ENCODE measurements at places on chromosomes 2 and 18.

DNA sequence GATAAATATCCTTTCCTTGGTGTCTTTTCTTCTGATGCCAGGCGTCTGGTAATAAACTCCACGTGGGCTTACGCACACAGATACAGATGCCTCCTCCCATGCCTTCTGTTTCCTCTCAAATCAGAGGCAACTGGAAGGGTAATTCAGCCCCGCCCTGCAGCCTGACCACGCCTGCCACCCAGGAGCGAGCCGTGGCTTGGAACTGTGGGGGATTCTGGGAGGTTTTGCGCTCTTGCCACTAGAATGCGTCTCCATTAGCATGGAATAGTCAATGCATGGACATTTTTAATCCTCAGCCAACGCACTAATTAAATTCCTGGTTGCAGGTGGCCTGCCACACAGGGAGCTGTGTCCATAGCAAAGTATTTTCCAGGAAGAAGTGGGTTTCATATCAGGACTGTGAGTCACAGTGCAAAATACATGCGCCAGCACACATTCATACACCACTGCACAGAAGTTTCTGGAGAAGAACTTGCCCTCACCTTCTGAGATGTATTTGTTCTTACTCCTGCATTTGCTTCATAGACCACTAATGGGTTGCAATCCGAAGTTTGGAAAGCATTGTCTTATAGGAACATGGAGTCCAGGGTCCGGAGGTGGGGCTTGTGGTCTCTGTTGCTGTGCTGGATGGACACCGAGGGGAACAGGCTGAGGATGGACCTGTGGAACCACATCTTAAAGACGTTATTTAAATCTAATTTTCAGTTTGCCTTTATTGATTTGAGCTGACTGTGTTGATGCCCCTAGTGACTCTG, 151.4 kb downstream of the LDLRAD4 start:
- DNase-seq = no peak

DNA sequence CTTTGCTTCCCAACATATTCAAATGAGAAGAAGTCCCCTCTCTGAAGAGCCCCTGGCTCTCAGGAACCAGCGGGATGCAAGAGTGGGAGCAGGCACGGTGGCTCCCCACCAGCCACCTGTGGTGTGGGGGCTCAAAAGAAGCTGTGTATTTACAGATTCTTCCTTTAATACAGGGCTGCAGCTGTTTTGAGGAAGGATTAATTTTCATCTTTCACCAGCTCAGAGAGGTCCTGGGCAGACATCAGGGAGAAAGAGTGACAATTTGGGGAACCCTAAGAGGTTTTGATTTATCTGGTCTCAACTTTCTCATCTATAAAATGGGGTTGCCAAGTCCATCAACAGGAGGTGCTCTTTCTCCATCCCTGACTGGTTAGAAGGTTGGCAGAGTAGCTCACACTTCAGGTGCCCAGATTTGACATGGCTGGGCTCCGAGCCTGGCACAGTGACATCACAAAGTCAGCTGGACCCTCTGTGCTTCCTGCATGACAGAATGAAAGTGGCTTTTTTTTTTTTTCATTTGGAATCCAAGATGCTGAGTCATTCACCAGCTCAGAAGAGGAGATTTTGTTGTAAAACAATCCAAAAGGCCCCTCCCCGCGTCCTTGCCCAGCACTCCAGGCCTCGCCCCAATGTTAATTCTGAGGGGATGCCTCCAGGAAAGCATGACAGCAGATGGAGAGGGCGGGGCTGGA, 15.5 kb upstream of the SIX2 start:
- peak; percentile 97 for DNase-seq

GRCh38 chr2:29270701-29271121, 155.5 kb downstream of the CLIP4 start:
- no peak for DNase-seq

GRCh38 chr2:199772035-199772976, 78.7 kb downstream of the FTCDNL1 start:
- DNase-seq = no peak

DNA sequence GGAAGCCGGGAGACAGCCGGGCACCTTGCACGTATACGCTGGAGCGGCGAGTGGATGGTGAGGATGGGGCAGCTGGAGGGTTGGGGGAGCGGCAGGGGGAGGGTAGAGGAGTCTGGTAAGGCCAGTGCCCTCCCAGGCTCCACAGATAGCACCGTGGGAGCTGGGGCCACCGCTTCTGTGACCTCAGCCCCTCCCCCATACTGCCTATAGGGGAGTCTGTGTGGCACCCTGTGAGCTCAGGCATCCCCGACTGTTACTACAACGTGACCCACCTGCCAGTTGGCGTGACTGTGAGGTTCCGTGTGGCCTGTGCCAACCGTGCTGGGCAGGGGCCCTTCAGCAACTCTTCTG, 9.9 kb upstream of the GMPPA start:
- no peak for DNase-seq

GRCh38 chr2:64203858-64204632, 59.8 kb upstream of the PELI1 start:
- DNase-seq = peak; percentile 41

DNA sequence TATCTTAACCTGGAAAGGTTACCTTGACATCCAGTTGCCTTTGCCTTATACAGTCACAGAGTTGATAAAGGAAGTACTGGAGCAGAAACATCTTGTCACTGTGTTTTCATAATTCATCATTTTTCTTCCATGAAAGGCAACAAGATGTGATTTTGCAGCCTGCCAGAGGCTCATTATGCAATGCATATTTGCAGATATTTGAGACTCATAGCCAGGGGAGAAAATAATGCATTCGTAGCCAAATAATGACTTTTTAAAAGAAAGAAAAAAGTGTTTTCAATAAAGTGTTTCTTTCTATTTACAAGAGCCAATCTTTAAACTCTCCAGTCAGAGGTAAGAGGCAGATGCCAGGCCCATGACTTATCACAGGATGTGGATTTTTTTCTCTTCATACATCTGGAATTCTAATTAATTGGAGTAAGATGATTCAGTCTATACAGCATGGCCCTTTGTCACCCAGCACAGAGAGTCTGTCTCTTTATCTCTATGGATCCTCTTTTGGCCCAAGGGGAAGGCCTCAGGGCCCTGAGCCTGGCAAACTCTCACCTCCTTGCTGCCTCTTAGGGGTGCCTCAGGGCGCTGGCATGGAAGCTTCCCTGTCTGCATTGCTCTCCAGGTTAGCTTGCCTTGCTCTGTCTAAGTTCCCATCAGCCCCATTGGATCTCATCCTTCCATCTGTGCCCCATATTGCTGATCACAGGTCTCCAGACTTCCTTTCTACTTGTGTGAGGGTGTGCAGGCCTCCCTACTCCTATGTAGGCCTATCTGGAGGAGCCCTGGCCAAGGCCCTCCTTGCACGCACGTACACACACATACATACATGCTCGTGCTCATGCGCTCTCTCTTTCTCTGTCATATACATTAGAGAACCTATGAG, 247.7 kb downstream of the TPGS2 start:
- DNase-seq = peak; percentile 53

DNA sequence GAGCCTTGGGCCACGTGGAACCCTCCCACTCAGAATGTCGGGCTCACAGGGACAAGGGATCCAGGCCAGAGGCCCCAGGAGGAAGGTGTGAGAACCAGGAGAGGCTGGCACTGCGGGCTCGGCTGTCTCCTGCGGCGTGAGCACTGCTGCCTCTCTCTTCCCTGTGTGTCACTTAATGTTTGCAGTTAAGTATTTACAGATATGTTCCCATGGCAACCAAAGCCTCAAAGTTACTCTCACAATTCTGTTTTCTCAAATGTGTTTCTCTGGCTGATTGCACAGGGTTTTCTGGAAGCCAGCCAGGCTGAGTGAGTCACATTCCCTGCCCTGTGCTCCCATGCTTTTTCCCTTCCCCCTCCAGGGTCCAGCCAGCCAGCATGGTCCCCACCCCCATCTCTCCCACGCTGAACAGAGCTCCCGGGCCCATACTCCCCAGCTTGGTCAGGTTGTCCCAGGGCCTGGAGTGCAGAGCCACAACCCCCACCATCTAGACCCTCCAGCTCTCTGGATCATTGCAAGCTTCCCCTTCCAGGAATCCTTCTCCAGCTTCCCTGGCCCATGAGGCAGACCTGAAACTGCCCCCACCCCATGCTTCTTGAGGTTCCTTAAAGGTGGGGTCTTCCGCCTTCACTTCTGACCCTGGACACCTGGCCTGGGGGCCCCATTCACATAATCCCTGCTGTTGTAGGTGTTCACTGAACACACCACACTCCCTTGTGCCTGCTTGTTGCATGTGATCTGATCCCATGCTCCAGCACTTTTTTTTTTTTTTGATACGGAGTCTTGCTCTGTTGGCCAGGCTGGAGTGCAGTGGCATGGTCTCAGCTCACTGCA, 265.9 kb downstream of the CELF4 start:
- peak; percentile 94 for DNase-seq

- DNase-seq = no peak
These were observed 212.2 kb downstream of the XIRP2 start for GRCh38 chr2:167100506-167100905.

DNA sequence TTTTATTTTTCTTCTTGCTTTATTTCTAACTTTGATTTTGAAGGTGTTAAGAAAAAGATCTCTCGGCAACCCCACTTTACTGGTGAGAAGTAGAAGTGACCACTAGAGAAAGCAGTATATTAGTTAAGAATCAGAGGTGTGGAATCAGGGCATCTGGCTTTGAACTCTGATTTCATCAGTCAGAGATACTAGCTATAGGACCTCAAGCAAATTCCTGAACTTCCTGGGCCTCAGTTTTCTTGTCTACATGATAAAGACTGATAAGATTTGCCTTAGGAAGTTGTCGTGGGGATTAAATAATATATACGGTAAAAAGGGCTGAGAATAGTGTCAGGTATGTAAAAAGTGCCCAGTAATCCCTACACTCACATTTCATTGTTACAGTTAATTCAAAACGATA, 440.3 kb upstream of the CRIM1 start:
- DNase-seq = no peak

- DNase-seq = no peak
These were observed 180.4 kb downstream of the MCFD2 start for GRCh38 chr2:46735108-46735691.

GRCh38 chr2:42752314-42752713, 11.6 kb downstream of the OXER1 start:
- no peak for DNase-seq

GRCh38 chr2:69685321-69686048, 41.9 kb upstream of the AAK1 start:
- peak; percentile 62 for DNase-seq

DNA sequence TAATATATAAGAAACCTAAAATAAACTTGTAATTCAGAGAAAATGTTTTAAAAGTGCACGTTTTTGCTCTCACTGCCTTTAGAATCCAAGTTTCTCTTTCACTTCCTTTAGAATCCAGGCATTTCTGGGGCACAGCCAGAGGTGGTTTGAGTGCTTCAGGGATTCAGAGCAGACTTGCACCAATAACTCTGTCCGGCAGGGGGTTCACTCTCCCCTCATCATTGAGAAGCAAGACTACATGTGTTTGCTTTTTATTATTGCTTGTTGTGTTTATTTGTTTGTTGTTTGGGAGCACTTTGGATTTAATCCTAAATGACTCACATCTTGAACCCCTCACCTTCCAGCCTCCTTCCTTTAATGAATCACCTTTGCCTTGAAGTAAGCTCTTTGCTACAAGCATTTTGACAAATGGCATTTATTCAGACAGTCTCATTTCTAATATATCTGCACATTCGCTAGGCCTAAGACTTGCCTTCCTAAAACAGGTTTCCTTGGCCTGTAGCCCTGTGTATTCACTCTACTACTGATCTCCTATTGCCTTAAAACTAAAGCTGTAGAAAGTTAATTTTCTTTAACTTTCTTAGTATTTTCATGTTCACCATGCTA, 233.5 kb upstream of the ATP5MC3 start:
- peak; percentile 66 for DNase-seq

GRCh38 chr2:142769761-142770160, 107.7 kb upstream of the KYNU start:
- no peak for DNase-seq

GRCh38 chr2:24015562-24016375, 5.9 kb downstream of the MFSD2B start:
- peak; percentile 70 for DNase-seq

DNA sequence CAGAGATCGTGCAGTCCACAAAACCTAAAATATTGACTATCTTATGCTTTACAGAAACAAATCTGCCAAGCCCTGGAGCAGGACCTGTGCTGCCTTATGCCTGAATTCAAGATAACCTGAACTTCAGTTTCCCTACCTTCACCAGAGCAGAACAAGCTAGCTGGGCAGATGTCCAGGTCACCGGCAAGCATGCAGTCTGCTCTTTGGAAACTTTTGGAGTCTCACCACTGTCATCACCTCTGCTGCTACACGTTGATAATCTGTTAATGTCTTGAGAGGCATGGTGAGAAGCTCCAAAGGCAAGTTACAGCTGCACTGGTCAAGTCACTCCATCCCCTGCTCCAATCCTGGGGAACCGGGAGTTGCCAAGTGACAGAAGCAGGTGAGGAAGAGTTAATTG, 354.2 kb downstream of the RBM43 start:
- DNase-seq = no peak

- DNase-seq = no peak
These were observed 15.4 kb upstream of the OTOS start for GRCh38 chr2:240155745-240156390.

DNA sequence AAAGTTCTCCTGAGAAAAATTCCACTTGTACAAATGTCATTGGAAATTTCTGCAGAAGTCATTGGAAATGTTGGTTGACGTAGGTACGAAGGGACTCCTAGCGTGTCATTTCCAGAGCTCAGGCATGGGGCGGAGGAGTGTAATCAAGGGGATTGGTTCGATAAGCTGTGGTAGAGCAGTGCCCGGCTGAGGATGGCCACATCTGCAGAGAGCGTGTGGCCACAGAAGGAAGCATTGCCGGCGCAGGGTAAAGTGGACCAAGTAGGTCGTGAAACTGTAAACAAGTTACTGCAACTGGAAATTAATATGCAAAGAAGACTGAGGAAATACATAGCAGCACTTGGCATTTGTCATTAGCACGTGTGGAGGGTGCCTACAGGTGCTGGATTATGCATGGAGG, 101.8 kb downstream of the DGKD start:
- no peak for DNase-seq

DNA sequence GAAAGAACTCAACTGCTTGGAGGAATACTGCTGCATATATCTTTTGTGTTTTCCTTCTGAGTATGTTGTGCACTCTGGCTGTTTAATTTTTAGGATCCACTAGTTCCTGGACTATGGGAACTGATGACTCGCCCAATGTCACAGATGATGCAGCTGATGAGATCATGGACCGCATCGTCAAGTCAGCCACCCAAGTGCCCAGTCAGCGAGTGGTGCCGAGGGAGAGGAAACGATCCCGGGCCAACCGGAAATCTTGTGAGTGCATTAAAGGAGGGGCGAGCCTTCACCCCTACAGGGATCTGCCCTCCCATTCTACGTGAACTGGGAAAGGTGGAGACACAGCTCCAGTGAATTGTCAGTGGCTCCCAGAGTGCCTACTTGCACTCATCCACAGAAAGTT, 59.6 kb downstream of the TPGS2 start:
- DNase-seq = peak; percentile 27

Measured in fibroblast of the aortic adventitia (primary cell).